ENCODE measurements at places on chromosomes 16 and 17.
A peak's percentile ranks its signal among the peaks of the same experiment; 100 is the strongest.

GRCh38 chr17:51947160-51947735 lies 211.3 kb downstream of the CA10 start:
- no peak for DNase-seq

GRCh38 chr16:77353587-77354263 lies 81.1 kb downstream of the ADAMTS18 start:
- no peak for DNase-seq

DNA sequence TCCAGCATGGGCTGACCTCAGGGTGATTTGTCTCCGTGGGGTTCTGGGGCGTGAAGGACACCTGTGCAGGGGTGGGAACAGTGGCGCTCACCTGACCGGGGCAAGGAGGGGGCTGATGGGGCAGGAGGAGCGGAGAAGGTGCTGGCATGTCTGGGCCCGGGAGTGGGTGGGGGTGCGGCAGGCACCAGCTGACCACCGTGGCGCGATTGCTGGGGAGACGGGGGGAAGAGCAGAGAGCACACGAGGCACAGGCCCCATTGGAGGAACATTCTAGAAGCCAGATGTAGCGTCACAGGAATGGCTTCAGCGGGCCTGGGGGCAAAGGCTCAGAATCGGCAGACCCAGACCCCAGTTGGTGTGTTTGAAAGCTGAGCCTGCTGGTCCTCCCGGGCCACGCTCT lies 12.1 kb downstream of the CACNA1H start:
- no peak for DNase-seq

DNA sequence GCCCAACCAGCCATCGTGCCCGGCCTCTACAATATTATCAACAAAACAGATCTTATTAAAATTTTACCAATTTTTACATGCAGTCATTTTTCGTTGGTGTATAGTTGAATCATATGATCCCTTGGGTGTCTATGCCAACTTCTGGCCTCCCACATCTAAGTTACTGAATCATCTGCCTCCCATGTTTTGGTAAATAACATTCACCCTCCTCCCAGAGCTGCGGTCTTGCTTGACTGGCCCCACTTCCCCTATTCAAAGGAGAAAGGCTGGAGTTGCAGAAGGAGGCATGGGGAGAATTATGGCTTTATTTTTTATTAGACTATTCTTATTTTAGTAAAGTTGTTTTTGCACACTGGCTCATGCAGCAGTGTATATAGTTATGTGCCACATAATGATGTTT lies 18.5 kb upstream of the CCL23 start:
- peak; percentile 63 for DNase-seq
